ENCODE measurements at places on chromosomes 7 and 10. TPM values are rescaled to one million over a fixed set of nuclear protein-coding genes. Genes with fewer than 3 reads are reported as not detected.

DNA sequence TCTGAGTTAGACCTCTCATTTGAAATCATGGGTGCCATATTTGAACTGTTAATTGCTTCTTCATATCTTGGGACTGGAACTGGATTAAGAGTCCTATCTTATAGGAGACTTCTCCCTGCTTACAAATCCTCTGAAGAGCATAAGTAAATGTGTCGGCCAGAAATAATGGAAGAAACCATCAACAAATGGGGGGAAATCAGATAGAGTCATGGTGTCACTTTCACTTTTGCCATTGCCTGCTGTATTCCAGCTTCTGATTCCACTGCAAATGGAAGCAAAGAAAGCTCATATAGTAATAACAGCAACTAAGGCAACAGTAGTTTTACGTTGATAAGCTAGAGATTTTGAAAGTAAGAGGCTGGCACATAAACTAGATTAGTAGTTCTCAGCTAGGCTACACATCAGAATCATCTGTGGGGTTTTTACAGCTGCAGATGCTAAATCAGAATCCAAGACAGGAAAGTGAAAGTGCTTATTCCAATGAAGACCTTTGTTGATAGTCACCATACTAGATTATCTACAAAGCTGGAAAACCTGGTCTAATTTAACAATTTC lies 12.3 kb upstream of the CRPPA start:
- DNase-seq = no peak

DNA sequence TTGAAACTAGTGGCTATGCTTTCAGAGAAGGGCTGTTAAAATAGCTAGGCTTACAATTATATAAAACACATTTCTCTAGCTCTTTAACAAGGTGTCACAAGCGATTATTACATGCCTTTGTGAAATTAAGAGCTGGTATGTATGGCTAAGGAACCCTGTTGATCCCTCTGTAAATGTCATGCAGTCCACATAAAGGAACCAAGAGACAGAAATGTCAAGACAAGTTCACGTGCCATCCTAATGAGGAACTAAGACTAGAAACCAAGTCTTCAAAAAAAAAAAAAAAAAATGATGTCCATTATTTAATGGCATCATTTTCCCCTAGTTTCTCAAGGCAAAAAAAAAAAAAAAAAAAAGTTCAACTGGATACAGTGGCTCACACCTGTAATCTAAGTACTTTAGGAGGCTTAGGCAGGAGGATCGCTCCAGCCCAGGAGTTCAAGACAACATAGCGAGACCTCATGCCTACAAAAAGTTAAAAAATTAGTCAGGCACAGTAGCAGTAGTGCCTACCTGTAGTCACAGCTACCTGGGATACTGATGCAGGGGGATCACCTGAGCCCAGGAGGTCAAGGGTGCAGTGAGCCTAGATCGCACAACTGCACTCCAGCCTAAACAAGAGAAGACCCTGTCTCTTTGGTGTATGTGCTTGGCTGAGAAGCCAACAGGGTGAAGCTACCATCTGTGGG lies 63.4 kb downstream of the SRPK2 start:
- no peak for DNase-seq

CABCOCO1 gene
- polyA plus RNA-seq = 2.3 TPM

GRCh38 chr7:131357282-131357880 lies 29.7 kb downstream of the MKLN1 start:
- no peak for DNase-seq

GRCh38 chr10:118570591-118570990 lies 24.9 kb downstream of the PRLHR start:
- DNase-seq = peak; percentile 66

DNA sequence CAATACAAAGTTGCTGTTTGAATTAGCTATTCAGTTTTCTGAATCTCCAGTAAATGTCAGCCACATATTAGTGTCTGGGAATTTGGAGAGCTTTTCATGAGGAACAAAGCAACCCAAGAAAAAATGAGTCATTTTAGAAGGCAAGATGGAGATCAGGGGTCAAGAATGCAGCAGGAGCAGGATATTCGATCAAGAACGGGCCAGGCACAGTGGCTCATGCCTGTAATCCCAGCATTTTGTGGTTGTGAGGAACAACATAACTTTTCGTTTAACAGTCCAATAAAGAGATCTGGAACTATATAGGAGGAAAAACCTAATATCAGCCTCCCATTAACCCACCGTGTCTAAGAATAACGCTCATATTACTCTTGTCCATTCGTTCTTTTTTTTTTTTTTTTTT lies 600.5 kb downstream of the MAGI2 start:
- no peak for DNase-seq

BZW2 gene
- polyA plus RNA-seq = 58.3 TPM

CCDC136 gene
- polyA plus RNA-seq = 33.2 TPM

GRCh38 chr7:30466266-30466665 lies 12.3 kb downstream of the NOD1 start:
- DNase-seq = no peak

OR2A12 gene
- polyA plus RNA-seq = not detected

GRCh38 chr7:91407942-91408341 lies 143.7 kb downstream of the FZD1 start:
- DNase-seq = no peak

DNA sequence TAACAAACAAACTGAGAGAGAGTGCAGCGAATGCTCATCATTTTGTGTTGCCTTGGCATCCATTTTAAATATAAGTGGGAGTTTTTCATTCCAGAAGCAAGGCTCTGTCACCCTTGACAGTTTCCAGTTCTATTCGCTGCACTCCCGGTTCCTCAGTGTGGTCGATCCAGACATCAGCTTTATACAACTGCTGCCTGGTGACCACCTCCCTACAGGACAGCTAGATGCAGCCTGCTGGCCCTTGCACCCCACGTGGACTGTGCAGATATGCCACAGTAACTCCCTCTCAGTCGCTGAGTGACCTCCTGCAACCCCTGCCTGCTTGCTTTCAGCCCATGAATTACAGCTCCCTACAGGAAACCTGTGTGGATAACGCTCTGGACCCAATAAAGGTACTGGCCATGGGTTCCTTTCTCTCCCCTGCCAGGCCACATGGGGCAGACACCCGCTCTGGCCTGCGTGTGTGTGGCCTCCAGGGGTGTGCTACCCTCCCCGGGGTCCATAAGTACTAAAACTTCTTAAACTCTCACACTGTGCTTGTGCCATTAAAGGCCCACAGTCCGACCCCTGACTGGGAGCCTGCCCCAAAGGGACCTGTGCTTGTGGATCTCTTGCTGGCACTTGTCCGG lies 23.6 kb downstream of the BEND7 start:
- DNase-seq = no peak

GRCh38 chr7:43954524-43955228 lies 28.4 kb downstream of the UBE2D4 start:
- peak; percentile 79 for DNase-seq

DNA sequence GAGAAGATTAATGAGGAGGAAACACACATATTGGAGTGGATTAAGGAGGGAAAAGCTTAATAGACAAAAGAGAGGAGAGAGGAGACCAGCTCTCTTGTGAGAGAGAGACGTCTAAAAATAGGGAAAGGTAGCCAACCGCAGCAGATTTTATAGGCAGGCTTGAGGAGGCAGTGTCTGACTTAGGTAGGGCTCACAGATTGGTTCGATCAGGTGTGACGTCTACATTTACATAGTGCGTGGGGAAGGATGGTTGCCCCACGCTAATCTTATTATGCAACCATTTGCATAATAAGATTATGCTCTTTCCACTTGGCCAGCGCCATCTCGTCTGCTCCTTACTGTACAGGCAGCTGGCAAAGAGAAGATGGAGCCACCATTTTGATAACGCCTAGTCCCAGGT lies 122.0 kb downstream of the MARCHF5 start:
- DNase-seq = no peak

DNA sequence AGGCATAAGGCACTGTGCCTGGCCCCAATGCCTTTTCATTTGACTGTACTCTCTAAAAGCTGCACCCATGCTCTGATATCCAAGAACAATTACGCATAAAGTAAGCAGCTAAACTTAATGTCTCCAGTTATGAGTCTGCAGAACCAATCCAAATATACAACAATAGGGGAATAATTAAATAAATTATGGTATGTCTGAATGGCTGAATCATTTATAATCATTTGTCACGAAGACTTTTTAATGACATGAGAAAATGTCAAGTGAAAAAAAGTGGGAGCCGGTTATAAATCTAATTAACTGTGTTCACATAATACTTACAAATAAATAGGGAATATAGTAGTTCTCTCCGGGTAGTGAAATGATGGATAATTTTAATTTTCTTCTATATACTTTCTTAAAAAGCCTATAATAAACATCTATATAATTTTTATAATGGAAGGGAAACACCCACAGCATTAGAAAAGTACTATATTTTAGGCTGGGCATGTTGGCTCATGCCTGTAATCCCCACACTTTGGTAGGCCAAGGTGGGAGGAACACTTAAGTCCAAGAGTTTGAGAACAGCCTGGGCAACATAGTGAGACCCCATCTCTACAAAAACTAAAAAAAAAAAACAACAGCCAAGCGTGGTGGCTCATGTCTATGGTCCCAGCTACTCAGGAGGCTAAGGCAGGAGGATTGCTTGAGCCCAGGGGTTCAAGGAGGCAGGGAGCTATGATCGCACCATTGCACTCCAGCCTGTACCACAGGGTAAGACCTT lies 14.2 kb downstream of the SLC37A3 start:
- no peak for DNase-seq

DNA sequence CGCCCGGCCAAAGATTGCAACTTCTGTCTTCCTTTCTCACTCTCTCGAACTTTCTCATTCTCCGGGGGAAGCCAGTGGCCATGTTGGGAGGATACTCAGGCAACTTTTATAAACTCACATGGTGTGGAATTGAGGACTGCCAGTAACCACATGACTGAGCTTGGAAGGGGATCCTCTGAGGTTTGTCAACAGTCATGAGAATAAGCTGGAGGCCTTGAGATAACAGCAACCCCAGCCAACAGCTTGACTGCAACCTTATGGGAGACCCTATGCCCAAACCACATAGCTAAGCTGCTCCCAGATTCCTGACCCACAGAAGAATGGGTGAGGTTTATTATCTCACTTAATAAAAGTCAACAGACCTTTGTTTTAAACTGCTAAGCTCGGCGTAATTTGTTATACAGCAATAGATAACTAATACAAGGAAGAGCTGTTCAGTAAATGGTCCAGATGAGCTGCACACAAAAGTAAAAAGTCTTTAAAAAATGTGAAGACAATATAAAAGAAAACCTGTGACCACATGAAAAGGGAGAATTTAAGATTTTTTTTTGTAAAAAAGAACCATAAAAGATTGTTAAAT lies 9.6 kb downstream of the SYPL1 start:
- DNase-seq = no peak

DNA sequence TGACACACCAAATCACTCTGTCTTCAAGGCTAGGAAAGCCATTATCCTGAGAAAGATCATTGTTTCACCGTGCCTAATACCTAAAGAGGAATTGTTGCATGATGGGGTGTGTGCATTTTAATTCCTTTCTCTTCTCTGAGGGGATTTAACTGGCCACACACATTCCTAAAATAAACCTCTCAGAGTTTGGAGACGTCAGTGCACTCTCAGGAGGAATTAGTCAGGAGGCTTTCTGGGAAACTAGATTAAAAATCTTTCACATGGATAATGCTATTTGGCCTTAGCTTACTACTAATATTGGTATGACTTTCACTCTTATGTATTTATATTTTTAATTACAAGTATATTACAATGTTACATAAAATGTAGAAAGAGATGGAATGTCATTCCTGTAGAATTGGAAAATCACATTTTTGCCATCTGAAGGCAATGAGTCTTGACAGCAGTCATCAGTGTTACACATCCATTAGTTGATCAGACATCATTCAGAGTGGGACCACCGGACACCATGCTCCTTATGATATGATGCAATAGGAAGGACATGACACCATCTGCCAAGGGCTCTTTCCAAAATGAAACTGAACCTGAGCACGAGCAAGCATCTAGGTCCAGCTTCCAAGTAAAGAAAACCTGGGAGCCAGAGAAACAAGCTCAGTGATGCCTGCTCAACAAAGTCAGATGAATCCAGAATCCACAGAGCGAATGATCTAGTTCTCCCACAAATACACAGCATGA lies 43.1 kb upstream of the TMEM273 start:
- DNase-seq = no peak

Data from brain (organoid and tissue), 16 donors.